Stimulated activated CD4-positive, alpha-beta T cell treated with anti-CD3 and anti-CD28 coated beads, Interleukin-1b, Interleukin-23, amount 100 ng/mL, for 48 hours (primary cell): ENCODE measurements at places on chromosomes 3 and 15.

GRCh38 chr3:191461113-191461595, at the start of gene PYDC2:
TSS of gene PYDC2 (plus strand) at chr3:191461163. CDS start at chr3:191461163, 0 bp downstream.
- no peak for DNase-seq

DNA sequence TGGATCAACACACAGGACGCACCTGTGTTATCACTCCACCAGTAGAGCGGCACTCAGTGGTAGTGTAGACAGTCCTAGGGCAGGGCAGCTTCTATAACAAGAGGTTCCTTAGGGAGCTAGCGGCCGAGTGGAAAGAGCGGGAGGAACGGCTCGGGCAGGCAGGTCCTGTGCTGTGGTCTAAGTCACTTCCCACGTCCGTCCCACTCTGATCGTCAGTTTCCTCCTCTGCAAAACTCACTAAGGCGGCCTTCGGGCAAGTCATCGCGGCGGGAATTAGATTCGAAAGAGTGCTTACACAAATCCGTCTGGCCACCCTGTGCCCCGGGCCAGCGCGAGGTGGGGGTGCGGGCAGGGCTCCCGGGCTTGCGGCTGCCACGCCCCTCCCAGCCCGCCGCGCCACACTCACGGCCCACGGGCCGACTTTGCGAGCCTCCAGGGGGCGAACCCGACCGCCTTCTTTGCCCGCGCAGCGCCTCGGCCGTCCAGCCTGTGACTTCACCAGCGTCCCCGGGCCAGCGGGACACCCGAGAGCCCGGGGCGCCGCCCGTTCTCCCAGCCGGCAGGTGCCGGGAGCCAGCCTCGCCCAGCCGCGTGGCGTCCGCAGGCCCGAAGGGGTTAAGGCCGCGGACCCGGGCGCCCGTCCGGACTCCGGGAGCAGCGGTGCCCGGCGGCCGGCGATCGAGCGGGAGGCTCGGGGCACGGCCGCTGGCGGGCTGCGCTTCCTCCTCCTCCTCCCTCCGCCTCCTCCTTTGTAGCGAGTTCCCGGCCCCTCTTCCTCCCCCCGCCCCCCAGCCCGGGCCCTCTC, 416 bp upstream of the CORO2B start:
- DNase-seq, result peak; percentile 16

DNA sequence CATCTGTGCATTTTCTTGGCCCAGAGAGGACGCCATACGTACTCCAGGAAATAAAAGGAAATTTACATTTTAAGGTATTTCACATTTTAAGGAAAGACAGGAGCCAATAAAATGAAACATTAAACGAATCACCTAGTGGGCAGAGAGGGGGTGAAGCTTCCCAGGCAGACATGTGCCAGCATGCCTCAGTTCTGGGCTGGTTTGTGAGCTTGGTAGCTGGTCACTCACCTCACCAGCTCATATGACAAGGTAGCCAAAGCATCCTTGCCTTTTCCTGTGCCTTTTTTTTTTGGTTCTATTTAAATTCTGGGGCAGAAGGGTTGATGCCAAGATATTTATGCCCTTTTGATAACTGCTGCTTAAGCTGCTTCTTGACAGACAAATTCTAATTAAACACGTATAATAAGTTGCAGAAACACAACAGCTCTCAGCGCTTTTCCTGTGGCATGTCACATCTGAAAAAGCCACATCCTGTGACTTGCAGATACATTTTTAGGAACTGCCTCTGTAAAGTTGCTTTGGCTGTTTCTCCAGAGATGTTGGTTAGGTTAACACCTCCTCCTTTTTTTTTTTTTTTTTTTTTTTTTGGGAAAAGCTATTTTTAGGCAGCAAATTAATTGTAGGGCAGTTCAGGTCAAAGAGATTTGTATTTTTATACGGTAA, 218.6 kb downstream of the PDCD6IP start:
- DNase-seq, result no peak

- DNase-seq, result no peak
Observed at GRCh38 chr15:34049112-34049511, 10.1 kb upstream of the AVEN start.

DNA sequence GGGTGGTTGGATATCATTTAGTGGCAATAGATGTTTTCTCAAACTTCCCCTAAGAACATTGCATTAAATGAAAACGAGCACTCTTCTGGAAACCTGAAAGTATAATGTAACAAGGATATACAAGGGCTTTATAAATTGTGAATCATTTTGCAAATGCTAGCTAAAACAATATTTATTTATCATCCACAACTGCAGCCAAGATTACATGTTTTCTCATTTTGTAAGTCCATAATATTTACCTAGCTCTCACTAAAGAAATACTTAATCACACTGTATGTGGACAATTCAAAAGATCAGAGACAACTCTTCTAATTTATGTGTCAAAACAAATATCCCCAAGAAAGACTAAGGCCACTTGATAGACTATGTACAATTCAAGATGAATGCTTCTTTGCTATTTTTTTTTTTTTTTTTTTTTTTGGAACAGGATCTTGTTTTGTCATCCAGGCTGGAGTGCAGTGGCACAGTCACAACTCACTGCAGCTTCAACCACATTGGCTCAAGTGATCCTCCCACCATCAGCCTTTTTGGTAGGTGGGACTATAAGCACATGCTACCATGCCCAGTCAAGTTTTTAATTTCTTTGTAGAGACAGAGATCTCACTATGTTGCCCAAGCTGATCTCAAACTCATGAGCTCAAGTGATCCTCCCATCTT, 427.7 kb upstream of the THBS1 start:
- DNase-seq, result no peak

GRCh38 chr3:61926923-61927322, 365.6 kb downstream of the PTPRG start:
- DNase-seq, result no peak

DNA sequence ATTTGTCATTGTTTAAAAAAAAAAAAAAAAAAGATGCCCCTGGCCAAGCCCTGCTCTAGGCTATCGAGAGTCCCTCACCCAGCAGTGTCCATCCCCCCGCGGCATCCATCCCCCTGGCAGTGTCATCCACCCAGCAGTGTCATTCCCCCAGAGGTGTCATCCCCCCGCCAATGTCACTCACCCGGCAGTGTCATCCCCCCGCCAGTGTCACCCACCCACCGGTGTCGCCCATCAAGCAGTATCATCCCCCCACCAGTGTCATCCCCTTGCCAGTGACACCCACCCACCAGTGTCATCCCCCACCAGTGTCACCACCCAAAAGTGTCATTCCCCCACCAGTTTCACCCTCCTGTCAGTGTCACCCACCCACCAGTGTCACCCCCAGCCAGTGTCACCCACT, 99.3 kb upstream of the PRR20G start:
- no peak for DNase-seq

DNA sequence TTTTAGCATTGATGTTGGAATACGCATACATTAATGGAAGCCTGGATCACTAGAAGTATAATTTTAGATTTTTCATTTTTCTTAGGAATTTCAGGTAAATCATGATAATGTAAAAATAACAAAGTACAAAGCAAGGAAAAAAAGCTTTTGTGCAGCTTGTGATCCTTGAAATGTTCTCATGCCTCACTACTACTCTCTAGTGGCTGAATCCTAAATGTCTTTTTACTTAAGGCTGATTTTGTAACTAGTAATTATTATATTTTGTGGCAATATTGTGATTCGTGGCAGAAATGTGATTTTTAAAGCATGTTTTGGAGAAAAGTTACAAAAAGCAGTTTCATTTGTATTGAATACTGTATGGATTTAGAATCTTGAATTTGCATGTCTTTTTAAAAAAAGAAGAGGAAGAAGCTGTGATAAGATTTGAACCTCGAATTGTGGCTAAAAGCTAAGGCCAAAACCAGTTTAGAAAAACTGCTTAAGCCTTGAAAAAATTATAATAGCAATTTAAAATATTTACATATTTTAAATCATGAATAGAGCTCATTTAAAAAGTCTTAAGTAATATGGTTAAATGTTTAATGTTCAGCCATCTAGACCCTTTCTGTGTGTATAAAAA, 39.0 kb downstream of the U2SURP start:
- no peak for DNase-seq

DNA sequence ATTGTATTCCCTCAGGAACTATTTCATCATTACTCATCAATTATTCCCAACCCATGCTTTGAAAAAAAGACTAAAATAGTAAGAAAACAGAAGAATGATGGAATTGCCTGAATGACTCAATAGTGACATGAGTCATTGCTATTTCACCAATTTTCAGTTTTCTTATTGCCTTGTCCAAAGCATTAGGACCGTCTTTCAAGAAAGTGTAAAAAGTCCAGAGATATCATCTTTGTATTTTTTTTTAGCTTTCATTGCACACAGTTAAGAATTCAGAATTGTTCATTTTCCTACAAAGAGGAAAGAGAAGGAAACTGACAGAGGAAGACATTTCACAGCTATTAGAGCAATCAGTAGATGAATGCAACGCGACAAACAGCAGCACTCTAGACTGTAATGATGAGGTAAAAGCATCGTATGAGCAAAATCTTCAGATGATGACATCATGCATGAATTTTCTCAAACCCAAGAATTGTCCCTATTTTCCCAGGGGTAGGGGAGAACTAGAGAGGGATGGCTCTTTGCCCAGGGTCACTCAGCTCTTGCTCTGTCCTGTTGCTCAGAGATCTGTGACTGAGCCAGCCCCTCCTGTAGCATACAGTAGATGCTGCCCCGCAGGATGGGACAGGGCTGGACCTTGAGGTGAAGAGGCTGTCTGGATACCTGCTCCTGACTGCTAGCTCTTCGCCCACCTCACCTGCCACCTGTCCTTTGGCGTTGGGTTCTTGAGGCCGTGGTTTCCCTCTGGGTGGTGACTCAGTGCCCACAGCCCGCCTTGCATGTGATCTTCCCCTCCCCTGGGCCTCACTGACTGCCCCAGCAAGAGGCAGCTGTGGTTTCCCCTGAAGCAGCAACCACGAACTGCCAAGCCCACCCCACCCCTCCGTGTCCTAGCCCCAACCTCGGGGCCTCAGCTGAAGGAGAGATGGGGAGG, 84.8 kb downstream of the PPCDC start:
- peak; percentile 74 for DNase-seq

DNA sequence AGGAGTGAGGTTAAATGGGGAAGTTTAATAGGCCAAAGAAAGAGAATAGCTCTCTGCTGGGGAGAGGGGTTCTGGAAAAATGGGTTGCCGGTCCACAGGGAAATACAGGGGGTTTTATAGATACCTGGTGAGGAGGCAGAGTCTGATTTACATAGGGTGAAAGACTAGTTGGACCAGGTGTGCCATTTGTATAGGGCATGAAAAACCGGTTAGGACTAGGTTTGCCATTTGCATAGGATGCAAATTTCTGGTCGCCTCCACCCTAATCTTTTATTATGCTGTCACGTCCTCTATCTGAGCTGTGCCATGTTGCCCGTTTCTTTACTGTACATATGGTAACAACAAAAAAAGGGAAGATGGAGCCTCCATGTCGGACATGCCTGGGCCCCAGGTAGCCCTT, 960.1 kb downstream of the FHIT start:
- no peak for DNase-seq

GRCh38 chr3:34260271-34261000, 462.0 kb downstream of the PDCD6IP start:
- peak; percentile 36 for DNase-seq

DNA sequence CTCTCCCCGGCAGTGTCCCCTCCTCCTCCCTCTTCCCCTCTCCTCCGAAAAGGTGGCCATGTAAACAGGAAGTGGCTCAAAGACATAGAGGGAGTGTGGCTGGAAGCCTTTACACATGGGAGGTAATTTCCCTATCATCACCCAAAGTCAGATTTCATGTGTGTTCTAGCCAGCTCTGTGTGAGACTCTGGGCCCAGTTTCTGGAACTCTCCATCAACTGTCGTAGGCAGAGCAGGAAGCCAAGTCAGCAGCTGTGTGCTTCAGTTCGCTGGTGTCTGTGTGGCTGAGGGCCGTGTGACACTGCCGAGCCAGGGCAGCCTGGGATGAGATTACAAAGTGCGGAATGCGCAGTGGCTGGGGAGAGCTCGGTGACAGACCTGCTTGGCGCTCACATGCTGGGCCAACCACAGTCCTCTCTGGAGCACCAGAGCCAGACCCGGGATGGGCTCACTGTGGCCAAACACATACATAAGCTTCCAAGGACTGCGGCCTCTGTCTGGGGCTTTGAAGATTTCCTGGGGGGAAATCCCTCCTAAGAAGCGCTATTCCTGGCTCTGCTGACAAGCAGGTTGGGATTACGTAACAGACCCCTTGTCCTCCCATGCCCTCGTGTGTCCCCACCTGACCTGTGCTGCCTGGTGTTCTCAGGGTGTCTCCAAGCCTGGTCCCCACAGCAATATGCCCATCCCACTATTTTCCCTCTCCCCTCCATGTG, 50.7 kb downstream of the UMPS start:
- DNase-seq, result no peak

- no peak for DNase-seq
Observed at GRCh38 chr15:43525131-43525530, 7.7 kb downstream of the MAP1A start.

GRCh38 chr3:186847437-186847836, 4.9 kb downstream of the ADIPOQ start:
- DNase-seq, result no peak

DNA sequence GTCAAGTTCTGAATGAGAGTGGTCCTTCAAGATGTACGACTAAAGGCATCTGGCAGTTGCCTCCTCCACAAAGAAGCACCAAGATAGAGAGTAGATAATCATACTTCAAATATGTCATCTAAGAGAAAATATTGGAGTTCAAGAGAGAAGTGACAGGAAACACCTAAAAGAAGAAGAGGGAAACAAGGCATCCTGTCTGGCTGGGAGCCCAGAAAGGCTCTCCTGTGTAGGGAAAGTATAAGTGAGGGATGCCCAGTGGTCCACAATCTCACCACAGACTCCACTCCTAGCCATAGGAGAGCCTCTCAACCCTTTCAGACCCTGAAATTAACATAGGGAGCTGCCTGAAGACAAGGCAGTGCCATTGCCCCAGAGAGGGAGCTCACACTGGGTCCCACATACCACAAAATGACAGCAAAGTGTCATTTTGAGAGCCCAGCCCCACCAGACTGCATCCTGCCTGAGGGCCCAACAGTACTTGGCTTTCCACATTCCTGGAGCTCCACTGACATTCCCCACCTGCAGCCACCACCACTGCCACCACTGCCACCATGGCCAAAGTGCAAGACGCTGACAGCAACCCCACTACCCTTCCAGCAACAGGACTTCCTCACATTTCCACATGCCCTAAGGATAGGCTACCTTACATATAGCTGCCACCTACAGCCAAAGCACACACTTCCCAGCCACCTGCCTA, 210.6 kb downstream of the ATP8B4 start:
- no peak for DNase-seq

DNA sequence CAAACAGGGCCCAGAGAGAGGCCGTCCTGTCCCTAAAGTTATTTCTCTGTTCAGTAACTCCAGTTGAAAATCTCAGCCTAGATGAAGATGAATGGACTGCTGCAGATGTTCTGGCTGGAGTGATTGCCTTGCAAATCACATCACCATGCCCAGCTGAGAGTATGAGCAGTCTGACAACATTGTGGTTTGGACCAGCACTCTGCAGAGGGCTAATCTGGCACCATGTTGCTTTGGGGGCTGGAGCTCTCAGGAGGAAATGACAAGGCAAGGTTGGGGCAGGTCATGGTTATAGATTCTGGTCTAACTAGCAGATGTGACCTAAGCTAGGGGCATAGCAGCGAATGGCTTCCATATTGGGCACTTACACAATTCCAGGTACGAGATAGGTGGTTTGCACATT, 314.2 kb downstream of the CLSTN2 start:
- DNase-seq, result no peak

GRCh38 chr15:78830514-78831228, 19.4 kb upstream of the ADAMTS7 start:
- no peak for DNase-seq

- no peak for DNase-seq
Observed at GRCh38 chr3:141202682-141203081, 28.9 kb upstream of the PXYLP1 start.
